ENCODE measurements at places on chromosomes 12 and 14.

GRCh38 chr14:64692189-64692985 is 11.8 kb upstream of the PLEKHG3 start:
- no peak for DNase-seq

DNA sequence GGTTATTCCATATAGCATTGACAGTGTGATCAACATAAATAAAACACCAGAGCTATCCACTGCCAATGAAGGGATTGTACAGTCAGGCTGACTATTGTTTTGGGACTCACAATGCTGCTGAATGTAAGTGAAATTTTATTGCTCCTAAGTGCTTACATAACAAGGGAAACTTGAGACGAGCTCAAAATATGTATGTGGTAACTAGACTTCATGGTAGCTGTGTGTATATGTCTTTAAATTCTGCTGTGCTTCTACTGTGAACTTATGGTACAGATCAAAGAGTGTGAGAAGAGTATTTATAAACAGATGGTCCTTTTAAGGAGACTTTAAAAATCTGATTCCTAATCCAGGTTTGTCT is 6.9 kb downstream of the FLRT2 start:
- DNase-seq, result no peak

DNA sequence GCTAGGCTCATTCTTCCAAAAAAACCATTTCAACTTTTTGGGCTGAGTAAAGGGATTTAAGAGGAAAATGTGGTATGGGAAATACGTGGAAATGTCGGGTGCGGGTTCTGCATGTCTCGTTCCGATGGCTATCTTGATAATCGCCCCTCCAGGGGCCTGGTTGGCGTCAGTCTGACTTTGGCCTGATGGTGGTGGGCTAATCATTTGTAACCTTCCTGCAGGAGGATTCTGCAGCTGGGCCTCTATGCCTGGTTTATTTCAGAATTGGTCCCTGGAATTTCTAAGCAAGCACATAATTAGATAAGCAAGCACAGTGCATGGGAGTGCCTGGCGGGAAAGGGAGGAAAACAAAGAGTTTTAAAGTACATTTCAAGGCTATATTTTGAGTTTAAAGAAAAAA is 14.8 kb upstream of the SLC4A8 start:
- no peak for DNase-seq

DNA sequence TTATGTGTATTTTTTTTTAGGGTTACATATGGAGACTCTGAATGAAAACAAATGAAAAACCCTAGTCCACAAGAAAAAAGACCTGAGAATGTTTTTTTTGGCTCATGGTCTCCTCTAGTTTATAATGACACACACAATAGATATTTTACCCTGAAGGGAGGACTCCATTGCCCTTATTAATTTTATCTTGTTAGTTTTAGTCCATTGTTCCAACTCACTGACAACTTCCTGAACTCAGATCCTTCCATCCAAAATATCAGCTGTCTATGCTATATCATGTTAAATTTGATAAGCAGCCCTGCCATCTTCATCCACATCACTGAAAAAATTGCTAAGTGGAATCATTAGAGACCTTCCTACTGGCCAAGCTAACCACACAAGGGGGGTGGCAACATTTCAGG is 232.1 kb downstream of the MON2 start:
- no peak for DNase-seq

GRCh38 chr14:20873370-20874177 is 17.6 kb upstream of the RNASE3 start:
- DNase-seq, result no peak

DNA sequence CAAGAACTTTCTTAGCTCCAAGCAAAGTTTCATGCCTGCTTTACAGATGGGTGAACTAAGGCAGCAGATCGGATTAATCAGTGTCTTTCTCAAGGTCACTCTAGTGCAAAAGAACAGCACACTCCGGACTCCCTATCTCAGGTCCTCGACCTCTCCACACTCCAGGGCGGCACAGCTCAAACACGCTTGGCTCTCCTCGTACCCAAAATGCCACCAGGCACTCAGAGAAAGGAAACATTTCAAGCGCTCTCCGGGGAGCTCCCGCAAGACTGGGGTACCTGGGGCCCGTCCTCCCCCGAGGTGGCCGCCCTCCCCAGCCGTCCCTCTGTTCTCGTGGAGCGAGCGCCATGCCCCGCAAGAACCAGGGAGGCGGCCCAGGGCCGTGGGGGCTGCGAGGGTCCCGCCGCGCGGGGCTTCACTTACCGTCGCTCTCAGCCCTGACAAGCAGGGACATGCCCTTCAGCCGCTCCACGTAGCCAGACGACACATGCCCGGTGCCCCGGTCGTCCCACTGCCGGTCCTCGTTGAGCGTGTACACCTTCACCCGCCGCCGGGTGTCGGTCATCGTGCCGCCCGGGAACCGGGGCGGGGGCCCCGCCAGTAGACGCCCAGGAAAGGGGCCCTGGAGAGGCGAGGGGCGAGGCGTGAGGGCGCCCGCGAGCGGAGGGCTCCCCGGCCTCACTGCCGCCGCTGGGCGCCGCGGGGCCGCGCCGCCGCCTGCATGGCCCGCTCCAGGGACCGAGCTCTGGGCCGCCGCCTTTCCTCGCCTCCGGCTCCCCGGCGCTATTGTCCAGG is 830 bp downstream of the PPP4R3A start:
- peak; percentile 31 for DNase-seq

DNA sequence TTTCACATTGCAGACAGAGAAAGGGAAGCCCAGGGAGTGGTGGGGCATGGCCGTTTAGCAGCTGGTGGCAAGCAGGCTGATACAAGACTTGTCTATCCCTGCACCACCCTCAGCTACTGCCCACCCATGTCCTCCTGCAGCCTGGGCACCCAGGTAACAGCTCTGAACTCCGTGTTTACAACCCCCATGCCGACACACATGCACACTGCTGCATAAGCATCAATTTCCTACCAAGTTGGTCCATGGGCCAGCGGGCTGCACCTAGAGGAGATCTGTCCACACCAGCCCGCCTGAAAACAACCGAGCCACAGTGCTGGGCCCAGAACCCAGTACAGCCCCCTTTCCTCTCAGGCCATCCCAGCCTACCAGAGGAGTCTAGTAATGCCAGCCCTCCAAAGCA is 75.9 kb upstream of the C14orf180 start:
- no peak for DNase-seq

- no peak for DNase-seq
Measured at GRCh38 chr12:120483621-120484020, 12.3 kb upstream of the DYNLL1 start.

DNA sequence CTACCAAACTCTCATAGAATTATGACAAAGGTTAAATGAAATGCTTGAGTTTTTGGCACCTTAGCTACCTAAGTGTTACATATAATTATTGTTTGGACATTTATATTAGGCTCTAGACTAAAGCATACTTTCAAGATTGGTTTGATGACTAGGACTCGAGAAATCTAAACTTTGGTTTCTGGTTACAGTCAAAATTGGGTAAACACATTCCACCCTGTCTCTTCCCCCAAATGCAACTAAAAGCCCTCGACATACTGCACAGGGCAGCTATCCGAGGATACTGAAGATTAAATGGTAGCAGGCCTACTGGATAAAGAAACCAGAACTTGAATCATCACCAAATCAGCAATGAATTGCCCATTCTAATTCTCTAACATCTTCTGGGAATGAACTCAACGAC is 369.1 kb downstream of the PRKD1 start:
- DNase-seq, result no peak

Data from DMS79 (cell line).